ENCODE measurements at places on chromosomes 13 and 19. TPM values are rescaled to one million over a fixed set of nuclear protein-coding genes. Genes with fewer than 3 reads are reported as not detected.

Gene SPRY2
- 16.1 TPM for total RNA-seq

Gene NLRP5
- total RNA-seq, result not detected

Gene B3GNT8
- total RNA-seq, result 0.32 TPM

Gene HSD17B14
- total RNA-seq, result 15.0 TPM

Gene CD33
- total RNA-seq, result 0.15 TPM

Gene ZNF554
- 1.0 TPM for total RNA-seq

Gene APOE
- total RNA-seq, result 14.5 TPM

Gene AP3D1
- 77.9 TPM for total RNA-seq

Gene CYP4F11
- total RNA-seq, result 5.0 TPM

Gene ZNF222
- 3.0 TPM for total RNA-seq

Gene PGLYRP1
- total RNA-seq, result not detected

Gene ZSCAN1
- not detected for total RNA-seq

Gene MBD3L2
- not detected for total RNA-seq

Gene CCDC61
- total RNA-seq, result 3.7 TPM

Gene C13orf42
- total RNA-seq, result not detected

Gene C5AR2
- 15.0 TPM for total RNA-seq

Gene FFAR2
- not detected for total RNA-seq

Gene EDNRB
- not detected for total RNA-seq
